ENCODE measurements at places on chromosomes 11 and 22. TPM values are rescaled to one million over a fixed set of nuclear protein-coding genes. Genes with fewer than 3 reads are reported as not detected.

The GUCD1 gene
- 192 TPM for total RNA-seq

The NTM gene
- total RNA-seq = not detected

The CAT gene
- 363 TPM for total RNA-seq

The CNGA4 gene
- not detected for total RNA-seq

The UPB1 gene
- total RNA-seq = 184 TPM

The TMEM132A gene
- 2.1 TPM for total RNA-seq

The OR6T1 gene
- total RNA-seq = not detected

The C11orf87 gene
- total RNA-seq = not detected

The DEPDC7 gene
- total RNA-seq = 26.1 TPM

The ADM2 gene
- 1.3 TPM for total RNA-seq

The FUT4 gene
- total RNA-seq = 1.2 TPM
